ENCODE measurements at places on chromosomes 7 and 10.

DNA sequence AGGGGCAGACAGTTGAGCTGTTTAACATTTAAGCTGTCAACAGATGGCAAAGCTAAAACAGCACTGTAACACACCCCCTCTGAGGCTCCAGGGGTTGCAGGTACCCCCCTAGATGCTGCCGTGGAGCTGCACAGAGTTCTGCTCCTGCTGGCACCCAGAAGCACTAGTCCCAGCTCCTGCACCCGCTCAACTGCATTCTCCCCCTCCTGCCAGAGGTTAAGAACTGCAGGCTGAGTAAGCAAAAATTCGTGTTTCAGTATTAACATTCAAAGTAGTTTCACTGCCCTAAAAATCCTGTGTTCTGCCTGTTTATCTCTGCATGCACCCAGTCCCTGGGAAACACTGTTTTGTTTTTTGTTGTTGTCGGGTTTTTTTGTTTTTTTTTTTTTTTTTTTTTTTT is 790.8 kb upstream of the KCND2 start:
- no peak for DNase-seq

- DNase-seq: no peak
These were observed at the start of gene FEZF1 for GRCh38 chr7:122304319-122304975. Gene FEZF1, minus strand, starts transcription at chr7:122304750. Its CDS starts 313 bp downstream, at chr7:122304437.

GRCh38 chr10:26952094-26952493 is 91.3 kb upstream of the ABI1 start:
- DNase-seq: no peak

DNA sequence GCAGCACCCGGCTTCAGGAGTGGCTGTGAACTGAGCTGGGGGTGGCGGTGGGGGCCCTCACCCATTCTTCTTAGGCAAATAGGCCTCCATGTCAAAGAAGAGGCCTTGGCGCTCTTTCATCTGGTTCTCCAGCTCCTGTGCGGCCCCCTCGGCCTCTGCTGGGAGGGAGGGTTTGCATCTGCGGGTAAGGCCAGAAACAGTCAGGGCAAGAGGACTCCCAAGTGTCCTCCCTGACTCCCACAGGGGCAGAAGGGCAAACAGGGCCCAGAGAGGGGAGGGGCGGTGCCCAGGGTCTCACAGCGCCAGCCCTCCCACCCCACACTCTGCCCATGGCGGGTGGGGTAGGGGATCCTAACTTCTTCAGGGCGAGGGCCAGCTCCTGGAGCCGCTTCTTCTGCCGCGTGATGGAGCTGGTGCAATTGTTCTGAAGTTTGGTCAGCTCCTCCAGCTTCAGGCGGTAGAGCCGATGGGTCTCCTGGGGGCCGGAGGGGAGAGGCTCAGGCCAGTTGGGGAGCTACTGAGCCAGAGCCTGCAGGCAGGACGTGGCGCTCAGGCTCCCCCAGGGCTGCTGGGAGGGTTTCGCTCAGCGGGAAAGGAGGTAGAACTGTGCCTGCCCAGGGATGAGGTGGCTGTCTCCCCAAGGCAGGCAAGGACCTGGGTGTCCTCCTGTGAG is 2.2 kb downstream of the TMEM120A start:
- no peak for DNase-seq

DNA sequence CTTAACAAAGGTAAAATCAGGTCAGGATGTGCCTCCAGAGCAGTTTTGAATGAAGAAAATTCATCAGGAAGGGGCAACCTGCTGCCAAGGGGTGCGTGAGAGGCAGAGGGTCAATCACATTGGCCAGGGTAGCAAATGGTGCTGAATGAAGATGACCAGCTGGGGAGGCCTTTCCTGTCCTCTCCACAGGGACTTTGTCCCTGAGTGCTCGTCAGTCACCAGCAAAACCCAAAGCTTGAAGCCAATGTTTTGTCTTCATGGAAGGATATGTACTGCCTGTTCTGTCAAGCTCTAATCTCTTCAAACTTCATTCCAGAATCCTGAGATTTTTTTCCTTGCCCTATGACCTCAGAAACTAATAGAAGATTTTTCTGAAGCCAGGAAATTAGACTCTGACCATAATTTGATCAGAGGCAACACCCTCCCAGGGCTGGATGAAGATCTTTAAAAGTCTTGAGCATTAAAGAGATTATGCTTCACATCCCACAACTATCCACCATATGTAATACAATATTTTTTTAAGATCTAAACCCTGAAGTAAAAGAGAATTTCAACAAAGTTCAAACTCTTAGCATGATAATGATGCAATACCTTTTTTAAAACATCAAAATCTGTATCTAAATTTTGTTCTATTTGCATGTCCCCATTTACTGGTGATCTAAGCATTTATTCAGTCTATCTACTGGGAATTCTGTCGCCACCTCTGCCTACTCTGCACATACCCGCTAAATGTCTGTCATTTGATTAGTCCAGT is 243.0 kb downstream of the SNX13 start:
- no peak for DNase-seq

DNA sequence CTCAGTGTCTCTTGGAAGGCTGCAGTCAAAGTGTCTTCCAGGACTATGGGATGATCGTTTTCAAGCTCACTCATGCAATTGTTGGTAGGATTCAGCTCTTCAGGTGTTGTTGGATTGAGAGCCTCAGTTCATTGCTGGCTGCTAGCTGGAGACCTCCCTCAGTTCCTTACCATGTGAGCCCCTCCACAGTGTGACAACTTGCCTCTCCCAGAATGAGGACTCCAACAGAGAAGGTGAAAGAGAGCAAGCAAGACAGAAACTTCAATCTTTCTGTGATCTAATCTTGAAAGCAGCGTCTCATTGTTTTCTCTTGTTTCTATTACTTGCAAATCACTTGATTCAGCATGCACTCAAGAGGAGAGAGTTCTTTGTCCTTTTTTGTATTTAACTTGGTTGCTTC is 22.5 kb downstream of the MGAM start:
- no peak for DNase-seq

DNA sequence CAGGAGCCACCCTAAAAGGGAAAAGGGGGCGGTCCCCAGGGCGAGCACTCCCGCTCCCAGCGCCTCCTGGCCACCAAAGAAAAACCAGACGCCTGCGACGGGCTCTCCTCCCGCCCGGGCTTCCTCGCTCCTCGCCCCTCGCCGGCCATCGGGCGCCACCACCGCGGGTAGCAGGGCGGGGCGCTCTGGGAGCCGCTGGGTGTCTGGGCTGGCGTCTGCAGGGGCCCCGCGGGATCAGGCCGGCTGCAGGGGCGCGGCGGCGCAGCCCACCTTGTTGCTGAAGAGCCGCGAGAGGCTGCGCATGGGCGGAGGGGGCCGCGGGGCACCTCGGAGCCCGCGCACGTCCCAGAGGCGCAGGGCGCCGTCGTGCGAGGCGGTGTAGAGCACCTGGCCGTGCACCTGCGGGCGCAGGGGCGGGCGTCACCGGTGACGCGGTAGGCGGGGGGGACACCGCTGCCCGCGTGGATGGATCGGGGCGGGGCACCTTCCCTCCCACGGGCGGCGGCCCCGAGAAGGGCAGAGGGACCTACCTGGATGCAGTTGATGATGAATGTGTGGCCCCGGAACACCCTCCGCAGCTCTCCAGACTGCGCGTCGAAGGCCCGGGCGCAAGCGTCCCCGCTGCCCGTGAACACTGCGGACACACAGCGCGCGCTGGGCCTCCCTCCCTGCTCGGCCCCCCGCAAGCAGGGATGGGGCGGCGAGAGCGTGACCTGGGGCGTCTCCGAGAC is 28.3 kb downstream of the WDR86 start:
- DNase-seq: peak; percentile 43

- peak; percentile 70 for DNase-seq
These were observed 855 bp upstream of the PALD1 start for GRCh38 chr10:70477661-70478162.

DNA sequence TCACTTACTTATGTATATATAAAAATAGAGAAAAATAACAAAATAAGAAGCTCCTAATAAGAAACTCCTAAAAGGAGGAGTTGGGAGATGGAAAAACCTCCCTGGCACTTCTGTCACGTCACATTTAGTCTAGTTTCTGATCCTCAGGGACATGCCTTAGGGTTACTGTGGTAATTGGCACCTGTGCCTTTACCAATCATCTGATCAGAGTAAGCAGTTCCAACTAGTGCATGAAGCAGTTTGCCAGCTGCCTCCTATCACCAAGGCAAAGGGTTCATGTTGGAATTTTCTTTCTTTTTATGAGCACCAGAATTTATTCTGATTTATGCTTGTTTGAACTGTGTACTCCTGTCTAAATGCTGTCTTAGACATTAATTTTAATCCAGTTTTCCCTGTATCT is 49.9 kb downstream of the ARL4A start:
- DNase-seq: no peak

DNA sequence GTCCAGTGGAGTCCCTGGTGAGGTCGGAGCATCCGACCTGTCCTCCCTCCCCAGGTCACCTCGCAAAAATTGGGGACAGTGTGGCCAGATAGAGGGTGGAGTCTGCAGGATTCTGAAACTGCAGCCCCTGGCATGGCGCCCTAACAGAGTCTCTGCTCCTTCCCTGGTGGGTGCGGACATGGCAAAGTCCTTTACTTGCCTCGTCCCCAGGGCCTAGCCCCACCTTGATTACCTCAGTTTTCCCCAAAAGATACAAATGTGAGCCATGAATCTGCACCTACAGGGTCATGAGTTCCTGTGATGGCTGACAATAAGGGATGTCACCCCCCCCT is 47.7 kb downstream of the NPVF start:
- DNase-seq: no peak

- no peak for DNase-seq
These were observed 261.3 kb downstream of the TCERG1L start for GRCh38 chr10:131050162-131050766.

- no peak for DNase-seq
These were observed 73.0 kb downstream of the ANLN start for GRCh38 chr7:36462551-36463137.

DNA sequence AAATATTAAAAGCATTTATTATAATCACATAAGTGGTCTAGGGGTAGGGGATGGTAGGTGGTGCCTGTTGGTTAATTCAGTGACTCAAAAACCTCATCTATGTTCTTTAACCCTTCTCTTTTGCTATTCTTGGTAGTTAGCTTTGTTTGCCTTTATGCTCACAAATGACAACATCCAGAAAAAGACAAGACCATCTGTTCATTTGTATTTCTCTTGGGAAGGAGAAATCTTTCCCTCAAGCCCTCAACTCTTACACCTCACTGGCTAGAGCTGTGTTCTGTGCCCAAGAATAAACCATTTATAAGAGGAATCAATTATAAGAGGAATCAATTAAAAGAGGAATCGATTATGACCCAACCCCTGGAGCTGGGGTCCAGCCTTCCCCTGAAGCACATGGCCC is 10.8 kb upstream of the IFRD1 start:
- no peak for DNase-seq

- no peak for DNase-seq
These were observed 2.2 kb downstream of the DNAJC30 start for GRCh38 chr7:73681031-73681430.

DNA sequence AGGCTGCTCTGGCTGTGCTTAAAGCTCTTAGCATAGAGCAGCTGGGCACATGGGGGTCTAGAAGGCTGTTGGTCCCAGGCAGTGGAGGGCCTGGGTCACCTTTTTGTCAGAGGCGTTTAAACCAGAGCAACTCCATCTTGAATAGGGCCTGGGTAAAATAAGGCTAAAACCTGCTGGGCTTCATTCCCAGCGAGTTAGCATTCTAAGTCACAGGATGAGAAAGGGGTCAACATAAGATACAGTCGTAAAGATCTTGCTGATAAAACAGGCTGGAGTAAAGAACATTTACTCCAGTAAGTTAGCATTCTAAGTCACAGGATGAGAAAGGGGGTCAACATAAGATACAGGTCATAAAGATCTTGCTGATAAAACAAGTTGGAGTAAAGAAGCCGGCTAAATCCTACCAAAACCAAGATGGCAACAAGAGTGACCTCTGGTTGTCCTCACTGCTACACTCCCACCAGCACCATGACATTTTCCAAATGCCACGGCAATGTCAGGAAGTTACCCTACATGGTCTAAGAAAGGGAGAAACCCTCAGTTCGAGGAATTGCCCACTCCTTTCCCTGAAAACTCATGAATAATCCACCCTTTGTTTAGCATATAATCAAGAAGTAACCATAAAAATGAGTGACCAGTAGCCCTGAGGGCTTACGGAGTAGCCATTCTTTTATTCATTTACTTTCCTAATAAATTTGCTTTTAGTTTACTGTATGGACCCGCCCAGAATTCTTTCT is 96.8 kb upstream of the PCBD1 start:
- no peak for DNase-seq

DNA sequence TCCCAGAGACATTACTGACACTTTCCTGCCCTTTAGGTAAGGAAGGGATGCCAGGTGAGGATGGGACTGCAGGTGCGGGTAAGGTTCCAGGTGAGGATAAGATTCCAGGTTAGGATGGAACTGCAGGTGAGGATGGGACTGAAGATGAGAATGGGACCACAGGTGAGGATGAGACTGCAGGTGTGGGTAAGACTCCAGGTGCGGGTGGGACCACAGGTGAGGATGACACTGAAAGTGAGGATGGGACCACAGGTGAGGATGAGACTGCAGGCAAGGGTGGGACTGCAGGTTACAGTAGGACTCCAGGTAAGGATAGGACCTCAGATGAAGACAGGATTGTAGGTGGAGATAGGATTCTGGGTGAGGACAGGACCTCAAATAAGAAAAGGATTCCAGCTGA is 322.3 kb downstream of the WDR37 start:
- DNase-seq: no peak

GRCh38 chr10:103512166-103512565 is 18.7 kb downstream of the NEURL1 start:
- no peak for DNase-seq

- DNase-seq: no peak
These were observed 15.1 kb downstream of the ATP6V1F start for GRCh38 chr7:128877756-128878120.

GRCh38 chr7:48471196-48471595 is 299.9 kb downstream of the ABCA13 start:
- DNase-seq: no peak

DNA sequence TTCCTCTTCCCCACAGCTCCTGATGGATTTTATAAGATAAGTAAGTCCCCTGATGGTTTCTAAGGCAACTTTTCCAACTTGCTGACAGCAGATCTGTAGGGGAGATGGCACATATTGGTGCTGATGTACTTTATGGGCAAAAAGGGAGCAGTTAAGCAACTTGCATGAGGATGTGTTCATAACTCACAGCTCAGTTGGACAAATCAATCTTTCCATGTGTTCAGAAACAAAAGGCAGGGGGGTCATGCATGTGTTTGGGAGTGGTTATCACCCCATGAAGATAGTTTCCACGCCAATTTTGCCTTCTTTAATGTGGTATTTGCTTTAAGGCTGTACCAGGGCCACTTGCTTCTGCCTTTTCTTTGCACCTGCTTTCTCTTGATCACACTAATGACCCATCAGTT is 6.1 kb downstream of the RBM20 start:
- DNase-seq: no peak

- no peak for DNase-seq
These were observed 300.3 kb downstream of the CDK14 start for GRCh38 chr7:90896458-90896857.
